ENCODE measurements at places on chromosomes 7 and 10.

- DNase-seq: peak; percentile 89
These were observed at the start of gene ZEB1 for GRCh38 chr10:31318854-31319601. ZEB1 (plus strand) TSS chr10:31319216; CDS start chr10:31319235, 19 bp downstream.

- DNase-seq: no peak
These were observed 147.8 kb upstream of the UNC5B start for GRCh38 chr10:71064413-71065118.

- no peak for DNase-seq
These were observed 11.1 kb upstream of the PARD3 start for GRCh38 chr10:34826221-34826620.

DNA sequence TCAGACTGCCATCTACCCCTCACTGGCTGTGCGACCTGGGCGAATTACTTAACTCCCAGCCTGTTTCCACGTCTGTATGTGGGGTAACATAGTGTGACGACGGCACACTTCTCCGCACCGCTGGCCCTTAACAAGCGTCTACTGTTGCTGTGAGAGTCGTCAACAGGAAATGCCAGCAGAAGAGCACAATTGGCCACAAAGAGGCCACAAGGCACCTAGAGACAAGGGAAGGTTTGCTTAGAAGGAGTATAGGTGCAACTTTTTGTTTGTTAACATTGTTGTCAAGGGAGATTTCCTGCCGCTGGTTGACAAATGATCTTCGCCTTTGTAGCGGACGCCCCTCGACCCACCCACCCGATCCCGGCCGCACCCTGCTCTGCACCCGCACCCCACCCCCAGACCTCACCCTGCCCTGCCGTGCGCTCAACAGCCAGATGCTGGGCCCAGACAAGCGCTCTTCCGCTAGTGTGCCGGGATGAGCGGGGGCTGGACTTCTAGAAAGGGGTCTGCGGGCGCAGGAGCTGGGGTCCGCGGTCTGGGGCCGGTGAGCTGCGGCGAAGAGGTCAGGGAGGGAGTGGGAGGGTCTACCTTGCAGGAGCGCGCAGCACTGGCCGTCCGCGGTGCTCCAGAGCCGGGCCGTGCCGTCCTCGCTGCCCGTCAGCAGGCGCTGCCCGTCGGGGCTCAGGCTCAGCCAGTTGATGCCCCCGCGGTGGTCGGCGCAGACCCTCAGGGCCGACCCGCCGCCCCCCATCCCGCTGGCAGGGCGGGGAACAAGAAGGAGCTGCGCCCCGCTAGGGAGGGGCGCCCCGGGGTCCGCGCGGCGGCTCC is 785 bp downstream of the WDR86 start:
- peak; percentile 45 for DNase-seq

- no peak for DNase-seq
These were observed 41.0 kb downstream of the WAPL start for GRCh38 chr10:86480571-86480970.

GRCh38 chr7:114930107-114930661 is 8.3 kb downstream of the MDFIC start:
- no peak for DNase-seq

GRCh38 chr10:110437761-110438341 is 59.9 kb upstream of the DUSP5 start:
- no peak for DNase-seq

DNA sequence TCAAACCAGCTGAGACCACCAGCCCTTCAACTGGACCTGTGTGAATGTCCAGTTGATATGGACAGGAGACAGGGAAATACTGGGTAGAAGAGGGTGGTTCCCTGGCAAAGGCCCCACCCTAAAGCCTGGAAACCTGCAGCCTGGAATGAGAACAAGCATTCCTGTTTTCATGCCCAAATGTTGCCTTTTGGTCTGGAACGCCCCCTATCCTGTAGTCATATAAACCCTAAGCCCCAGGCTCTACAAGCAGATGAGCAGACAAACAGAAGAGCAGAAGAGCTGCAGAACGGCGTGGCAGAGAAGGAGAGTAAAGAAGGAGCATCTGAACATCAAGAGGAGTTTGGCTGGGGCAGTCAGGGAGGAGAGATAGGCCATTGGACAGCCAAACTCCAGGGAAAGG is 38.4 kb downstream of the SYPL1 start:
- DNase-seq: no peak

- DNase-seq: no peak
These were observed 256.4 kb downstream of the GATA3 start for GRCh38 chr10:8310930-8311329.

GRCh38 chr7:120609136-120609753 is 248.7 kb downstream of the TSPAN12 start:
- DNase-seq: no peak

GRCh38 chr10:114432566-114433093 is 28.3 kb upstream of the AFAP1L2 start:
- DNase-seq: no peak

GRCh38 chr10:80150172-80150571 is 17.6 kb downstream of the PLAC9 start:
- DNase-seq: no peak

DNA sequence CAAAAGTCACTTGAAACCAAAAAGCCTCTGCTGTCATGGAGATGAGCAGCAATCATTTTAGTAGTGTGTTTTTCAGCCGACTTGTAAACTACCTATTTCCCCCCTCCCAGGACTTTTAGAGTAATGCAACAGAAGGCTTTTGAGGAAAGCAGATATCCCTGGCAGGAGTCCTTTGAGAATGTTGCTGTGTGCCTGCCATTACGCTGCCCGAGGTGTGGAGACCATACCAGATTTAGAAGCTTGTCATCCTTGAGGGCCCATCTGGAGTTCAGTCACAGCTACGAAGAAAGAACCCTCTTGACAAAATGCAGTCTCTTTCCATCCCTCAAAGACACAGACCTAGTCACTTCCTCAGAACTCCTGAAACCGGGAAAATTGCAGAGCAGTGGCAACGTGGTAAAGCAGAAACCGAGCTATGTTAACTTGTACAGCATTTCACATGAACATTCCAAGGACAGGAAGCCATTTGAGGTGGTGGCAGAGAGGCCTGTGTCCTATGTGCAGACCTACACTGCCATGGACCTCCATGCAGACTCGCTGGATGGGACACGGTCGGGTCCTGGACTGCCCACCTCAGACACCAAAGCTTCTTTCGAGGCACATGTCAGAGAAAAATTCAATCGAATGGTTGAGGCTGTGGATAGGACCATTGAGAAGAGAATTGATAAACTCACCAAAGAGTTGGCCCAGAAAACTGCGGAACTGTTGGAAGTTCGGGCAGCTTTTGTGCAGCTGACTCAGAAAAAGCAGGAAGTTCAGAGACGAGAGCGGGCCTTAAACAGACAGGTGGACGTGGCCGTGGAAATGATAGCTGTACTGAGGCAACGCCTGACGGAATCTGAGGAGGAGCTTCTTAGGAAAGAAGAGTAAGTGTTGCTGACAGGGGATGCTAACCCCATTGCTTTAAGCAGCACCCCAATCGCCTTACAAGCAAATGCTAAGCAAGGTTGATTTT is 2.2 kb downstream of the ZNF365 start:
- DNase-seq: no peak

DNA sequence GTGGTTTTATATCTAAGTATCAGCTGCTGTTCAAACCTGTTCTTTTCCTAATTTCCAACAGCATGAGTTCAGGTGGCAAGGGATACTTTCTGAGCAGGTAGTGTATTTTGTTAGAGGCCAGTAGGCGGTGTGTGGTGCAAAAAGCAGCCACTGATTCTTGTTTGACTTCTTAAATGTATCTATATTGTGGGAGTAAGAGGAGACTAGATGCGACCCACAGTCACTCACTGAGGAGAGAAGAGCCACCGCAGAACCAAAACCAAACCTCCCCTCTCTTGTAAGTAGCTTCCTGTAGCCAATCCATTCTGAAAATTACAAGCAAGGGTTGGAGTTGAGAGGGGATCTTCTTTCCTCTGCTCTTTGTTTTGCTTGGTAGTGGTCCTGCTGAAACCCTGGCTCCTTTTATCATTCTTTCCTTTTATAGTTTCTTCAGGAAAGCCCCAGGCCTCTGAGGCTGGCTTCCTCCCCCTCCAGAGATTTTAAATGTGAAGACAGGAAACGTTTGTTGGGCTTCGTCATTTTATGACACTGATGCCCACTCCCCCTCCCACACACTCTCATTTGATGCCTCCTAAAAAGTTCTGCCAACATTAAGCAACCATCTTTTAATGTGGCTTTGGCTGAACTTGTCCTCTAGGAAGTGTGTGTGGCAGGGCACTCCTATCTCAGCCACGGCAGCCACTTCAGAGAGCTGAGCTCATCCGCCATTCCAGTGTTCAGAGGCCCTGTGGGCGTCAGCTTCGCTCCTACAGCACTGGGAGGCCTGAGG is 566.0 kb downstream of the SUGCT start:
- DNase-seq: no peak

- no peak for DNase-seq
These were observed 35.6 kb upstream of the LOXL4 start for GRCh38 chr10:98303569-98303968.

DNA sequence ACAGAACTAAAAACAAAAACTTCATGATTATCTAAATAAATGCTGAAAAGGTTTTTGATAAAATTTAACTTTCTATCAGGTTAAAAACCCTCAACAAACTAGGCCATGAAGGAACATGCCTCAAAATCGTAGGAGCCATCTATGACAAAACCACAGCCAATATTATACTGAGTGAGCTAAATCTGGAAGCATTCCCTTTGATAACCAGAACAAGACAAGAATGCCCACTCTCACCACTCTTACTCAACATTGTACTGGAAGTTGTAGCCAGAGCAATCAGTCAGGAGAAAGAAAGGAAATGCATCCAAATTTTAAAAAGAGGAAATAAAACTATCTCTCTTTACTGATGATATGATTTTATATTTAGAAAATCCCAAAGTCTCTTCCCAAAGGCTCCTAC is 228.7 kb downstream of the CHRM2 start:
- no peak for DNase-seq

GRCh38 chr7:23490357-23491135 is 20.3 kb upstream of the IGF2BP3 start:
- DNase-seq: no peak

All from Calu3 (cell line).